Amniotic stem cell (primary cell): ENCODE measurements at places on chromosomes 2 and 18.
A peak's percentile ranks its signal among the peaks of the same experiment; 100 is the strongest.

DNA sequence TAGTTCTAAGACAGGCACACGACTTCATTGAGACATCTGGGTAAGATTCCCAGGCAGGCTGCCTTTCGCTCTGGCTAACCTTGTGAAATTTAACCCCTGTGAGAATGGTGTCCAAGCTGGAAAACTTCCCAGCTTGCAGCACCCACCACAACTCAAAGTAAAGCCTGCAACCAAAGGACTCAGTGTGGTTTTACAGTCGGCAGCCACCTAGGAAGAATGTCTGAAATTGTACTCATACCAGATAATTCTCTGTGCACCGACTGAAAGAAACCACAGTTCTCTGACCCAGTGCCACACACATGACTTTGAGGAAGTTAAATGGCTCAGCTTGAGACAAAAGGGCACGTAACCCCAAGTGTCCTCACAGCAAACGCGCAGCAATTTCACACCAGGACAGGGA is 125.7 kb downstream of the RBMS1 start:
- peak; percentile 37 for DNase-seq

GRCh38 chr2:121232626-121233265 is 52.3 kb downstream of the TFCP2L1 start:
- no peak for DNase-seq

DNA sequence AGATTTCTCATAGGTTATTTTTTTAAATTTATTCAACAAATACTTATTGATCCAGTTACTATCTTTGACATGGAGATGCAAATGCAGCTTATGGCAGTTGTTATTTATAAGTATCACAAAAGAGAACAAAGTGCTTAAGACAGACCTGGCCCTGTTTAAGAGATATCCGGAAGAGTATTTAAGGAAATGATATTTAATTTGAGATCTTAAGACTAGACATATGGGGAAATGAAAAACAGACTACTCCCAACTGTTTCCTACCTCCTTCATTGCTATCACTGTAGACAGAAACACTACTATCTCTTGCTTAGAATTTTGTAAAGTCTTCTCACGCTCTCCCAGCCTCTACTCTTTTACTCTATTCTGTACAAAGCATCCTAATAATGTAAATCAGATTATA is 36.0 kb downstream of the RPRD1A start:
- no peak for DNase-seq

DNA sequence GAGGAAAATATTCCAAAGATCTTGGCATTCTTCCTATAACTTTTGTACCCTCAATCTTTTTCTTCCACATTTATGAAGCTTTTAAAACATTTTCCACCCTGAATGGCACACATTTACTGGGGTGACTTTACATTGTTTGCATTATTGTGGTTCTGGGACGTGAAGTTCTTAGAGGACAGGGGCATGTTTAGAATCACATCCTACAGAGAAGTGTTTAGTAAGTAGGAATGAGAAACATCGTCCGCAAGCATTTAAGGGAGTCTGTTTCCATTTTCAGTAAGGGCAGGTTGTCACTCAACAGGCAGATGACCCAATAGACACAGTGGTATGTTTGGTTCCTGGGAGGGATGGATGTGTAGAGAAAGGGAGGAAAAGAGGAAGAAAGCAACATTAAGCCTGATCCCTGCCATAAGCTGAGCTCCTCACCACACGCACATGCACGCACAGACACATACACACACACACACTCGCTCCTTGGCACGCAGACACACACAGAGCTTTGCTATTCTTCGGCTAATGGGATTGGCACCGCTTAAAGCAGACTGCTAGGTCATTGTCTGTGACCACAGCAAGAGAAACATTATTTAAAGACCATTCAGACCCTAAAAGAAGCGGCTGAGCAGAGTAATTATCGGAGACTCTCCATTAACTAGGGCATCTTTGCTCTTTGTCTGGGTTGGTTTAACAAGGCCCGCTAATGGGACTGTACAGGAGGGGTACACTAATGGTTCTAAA is 14.2 kb upstream of the PLEKHM3 start:
- DNase-seq, result no peak

DNA sequence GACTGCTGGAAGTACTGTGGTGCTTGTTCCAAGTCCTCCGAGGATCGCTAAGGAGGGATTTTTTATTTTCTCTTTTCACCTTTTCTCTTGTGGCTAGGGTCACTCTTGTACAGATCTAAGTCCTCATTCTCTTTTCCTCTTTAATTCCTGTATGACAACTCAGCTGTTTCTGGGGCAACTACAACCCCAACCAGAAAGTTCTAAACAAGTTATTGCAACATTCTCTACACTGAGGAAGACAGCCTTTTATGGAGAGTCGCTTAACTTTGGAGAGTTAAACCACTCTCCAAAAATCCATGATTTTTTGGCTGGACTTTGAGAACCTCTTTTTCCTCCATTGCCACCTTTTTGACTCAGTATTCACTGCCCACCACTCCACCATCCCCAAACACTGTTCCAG is 74.0 kb upstream of the SESTD1 start:
- no peak for DNase-seq

DNA sequence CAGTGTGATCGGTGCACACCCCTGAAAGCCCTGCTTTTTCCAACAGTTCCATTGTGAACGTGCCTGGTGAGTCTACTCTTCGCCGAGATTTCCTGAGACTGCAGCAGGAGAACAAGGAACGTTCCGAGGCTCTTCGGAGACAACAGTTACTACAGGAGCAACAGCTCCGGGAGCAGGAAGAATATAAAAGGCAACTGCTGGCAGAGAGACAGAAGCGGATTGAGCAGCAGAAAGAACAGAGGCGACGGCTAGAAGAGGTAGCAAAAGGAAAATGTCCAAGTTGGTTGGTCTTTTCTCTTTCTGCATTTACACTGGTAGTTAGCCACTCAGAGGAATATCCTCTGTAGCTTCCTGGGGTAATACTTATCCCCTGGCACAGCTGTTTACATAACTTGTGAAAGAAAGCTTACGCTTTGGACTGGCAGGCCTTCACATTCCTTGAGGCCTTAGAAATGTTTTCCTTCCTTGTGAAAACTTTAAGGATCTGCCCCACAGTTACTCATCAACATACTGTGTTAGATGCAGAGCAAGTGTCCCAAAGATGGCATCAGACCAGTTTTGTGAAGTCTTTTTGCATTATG is 146.6 kb downstream of the MAP4K4 start:
- peak; percentile 53 for DNase-seq

DNA sequence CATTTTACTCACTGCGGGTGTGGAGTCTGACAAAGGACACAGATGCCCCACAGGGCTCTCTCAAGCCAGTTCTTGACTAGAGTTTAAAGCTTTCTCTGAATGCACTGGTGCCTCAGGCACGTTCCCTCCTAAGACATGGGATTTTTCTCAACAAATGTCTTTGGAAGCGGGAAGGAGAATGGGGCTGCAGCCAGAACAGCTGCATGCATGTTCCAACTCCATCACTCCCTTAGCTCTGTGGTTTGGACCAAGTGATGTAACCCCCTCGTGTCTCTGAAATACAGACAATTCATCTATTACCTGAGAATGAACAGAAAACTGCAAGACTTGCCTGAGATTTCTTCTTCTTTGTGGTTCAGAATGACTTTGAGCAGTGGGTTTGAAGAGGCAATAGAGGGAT is 141.7 kb upstream of the SERPINE2 start:
- no peak for DNase-seq

- no peak for DNase-seq
These were observed 11.5 kb downstream of the ATF2 start for GRCh38 chr2:175156534-175156933.

- no peak for DNase-seq
These were observed 469.3 kb downstream of the PLCL1 start for GRCh38 chr2:198273660-198274059.

DNA sequence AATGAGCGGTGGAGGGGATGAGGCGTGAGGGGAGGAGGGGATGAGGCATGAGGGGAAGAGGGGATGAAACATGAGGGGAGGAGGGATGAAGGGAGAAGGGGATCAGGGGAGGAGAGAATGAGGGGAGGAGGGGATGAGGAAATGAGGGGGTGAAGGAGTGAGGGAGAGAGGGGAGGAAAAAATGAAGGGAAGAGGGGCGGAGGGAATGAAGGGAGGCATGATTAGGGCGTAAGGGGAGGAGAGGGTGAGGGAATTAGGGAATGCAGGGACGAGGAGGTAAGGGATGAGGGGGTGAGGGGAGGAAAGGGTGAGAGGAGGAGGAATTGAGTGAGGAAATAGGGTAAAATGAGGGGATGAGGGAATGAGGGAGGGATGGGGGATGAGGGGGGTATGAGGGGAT is 40.5 kb downstream of the AQP12A start:
- DNase-seq, result no peak

GRCh38 chr2:150710916-150711315 is 223.4 kb upstream of the RND3 start:
- no peak for DNase-seq

DNA sequence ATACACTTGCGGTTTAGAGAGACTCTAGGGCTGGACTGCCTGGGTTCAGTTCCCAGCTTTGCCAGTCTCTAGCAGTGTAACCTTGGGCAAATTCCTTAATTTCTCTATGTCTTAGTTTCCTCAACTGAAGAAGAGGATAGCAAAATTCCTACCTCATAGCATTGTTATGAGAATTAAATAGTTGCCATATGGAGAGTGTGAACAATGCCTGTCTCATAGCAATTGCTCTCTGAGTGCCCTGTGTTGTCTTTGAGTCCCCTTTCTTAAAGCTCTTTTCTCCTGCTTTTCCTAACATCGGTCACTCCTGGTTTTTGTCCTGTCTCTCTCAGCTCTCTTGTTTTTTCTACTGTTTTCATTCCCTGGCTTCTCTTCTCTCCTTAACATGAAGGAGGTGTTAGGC is 116.8 kb upstream of the ALPP start:
- DNase-seq, result no peak

DNA sequence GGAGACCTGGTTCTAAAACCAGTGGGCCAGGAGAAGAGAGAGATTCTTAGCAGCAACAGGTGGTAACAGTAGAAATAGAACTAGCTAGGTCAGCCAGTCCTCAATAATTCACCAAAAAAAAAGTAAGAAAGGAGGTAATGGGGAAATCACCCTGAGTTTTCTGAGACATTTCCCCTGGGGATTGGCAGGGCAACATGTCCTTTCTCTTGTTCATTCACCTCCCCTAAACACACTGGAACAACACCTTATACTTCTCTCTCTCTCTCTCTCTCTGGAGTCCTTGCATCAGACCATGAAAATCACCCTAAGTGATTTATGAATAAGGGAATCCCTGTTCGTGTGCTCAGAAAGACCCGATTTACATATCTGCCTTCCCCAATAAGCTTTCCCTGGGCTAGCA is 64.8 kb downstream of the COX7A2L start:
- DNase-seq, result no peak

GRCh38 chr18:73768043-73768442 is 379.6 kb downstream of the FBXO15 start:
- no peak for DNase-seq

DNA sequence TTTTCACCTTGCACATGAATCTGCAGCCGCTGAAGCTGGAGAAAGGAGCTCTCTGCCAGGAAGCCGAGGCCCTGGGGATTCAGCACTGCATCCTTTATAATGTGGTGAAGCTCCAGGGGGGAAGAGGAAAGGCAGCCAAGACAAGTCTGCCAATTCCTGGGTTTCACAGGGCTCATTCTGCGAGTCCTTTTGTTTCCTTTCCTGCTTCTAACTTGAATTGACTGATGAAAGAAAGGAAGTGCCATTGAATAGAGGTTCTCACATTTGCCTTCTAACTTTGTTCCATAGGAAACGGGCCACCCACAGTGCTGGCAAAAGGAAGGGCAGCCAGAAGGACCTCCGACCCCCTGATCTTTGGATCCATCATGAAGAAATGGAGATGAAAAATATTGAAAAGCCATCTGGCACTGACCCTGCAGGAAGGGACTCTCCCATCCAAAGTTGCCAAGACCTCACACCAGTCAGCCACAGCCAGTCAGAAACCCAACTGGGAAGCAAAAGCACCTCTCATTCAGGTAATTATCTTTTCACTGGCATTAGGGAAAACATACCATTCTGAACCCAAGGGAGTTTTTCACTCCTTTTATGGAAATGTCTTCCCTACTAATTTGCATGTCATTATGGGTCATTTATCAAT is 765.4 kb downstream of the MBD2 start:
- DNase-seq, result no peak
